ENCODE measurements at places on chromosomes 7 and 10.

DNA sequence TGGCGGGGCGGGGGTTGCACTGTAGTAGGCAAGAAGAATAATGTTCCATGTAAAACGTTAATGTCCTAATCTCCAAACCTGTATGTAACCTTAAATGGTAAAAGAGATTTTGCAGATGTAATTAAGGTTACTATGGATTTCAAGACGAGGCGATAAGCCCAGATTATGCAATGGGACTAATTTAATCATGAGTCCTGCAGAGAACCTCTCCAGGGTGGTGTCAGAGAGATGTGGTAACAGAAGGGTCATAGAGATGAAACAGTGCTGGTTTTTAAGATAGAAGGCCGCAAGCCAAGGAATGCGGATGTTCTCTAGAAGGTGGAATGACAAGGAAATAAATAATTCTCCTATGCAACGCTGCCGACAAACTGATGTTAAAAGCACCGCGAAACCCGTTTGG lies 57.1 kb downstream of the UBE3C start:
- no peak for DNase-seq

DNA sequence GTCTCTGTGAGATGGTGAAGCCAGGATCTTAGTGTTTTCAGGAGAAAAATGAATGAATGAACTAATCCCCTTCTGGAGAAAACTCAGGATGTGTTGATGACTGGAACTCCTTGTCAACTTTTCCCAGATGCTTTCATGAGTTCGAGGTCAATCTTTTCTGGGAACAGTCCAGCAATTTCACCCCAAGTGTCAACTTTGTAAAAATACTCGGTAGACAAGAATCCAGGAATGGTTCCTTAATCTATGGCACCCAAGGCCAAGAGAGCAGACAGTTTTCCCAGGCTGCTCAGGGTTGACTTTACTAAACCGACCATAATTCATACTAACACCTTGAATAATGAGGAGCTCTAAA lies 31.1 kb upstream of the LYZL1 start:
- DNase-seq: no peak

DNA sequence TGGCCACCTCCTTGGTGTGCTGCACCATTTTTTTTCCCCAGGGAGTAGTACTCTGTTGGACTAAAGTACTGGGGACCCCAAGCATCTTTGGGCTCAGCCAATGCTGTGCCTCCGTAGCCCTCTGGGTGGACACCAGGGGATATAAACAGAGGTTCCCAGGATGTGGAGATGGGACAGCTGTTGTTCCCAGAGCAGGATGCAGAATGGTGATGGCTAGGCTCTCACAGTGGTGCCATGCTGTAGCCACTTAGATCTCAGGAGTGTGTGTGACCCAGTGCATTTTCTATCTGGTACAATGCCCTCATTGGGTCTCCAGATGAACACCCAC lies 50.9 kb upstream of the SCIN start:
- no peak for DNase-seq

DNA sequence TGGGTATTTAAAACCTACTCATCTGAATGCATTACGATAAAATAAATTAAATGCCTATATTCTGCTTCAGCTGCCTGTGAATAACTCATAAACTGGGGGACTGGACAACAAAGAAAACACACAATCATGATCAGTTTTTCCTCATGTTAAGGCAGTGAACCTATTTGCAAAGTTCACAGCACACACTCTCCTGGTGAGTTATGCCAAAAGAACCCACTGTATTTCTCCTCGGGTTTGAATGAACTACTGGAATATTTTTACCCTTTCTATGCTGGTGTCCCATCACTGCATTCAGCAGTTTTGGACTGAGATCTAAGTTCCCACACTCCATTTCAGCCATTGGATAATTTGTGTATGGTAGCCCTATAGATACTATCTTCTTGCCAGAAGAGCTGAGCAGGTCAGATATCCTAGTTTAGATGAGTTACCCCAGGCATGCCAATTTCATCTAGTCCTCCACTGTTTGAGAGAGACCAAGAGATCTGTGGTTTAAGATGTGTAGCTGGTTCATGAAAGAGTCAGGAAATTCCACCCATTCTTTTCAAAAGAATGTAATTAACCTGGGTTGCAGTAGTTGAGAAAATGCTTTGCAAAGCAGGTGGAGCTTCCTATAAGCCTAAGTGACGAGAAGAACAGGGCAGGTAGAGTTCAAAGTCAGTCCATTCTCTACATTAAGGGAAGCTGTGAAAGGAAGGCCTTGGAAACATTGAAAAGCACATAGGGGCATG lies 101.7 kb downstream of the PLXDC2 start:
- no peak for DNase-seq

GRCh38 chr10:131585761-131586160 lies 274.2 kb upstream of the TCERG1L start:
- no peak for DNase-seq

DNA sequence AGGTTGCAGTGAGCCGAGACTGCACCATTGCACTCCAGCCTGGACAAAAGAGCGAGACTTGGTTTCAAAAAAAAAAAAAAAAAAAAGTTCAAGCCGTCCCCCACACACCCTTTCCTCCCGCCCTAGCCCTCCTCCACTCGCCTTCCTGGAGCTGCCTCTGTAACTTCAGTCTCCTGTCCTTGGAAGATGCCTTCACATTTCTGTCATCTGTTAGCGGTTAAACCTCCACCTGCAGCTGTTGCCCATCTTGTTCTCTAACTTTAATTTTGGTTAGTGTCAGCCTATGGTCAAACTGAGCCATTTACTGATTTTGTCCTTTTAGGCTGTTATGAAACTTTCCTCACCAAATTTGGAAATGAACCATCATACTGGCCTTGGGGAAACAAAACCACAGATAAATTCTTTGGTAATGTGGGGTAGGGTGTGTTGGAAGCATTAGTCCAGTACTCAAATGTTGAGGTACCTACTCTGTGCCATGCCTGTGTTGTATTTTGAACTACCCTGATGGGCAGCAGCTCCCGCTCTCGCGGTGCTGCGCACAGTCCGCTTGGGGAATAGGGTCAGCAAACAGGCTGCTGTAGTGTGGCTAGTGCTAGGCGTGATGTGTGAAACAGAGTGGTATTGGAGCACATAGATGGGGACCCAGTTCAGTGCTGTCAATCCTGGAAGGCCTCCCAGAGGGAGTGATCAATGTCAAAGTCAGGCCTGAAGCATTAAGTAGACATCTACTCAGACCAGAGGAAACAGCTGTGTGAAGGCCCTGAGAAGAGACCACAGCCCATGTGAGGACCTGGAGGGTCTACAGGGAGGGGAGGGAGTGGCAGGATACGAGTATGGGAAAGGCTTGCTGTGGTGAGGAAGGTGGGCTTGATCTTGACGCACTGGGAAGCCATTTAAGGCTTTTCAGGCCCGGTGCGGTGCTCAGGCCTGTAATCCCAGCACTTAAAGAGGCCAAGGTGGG lies 26.9 kb downstream of the SFXN4 start:
- no peak for DNase-seq

GRCh38 chr10:78706726-78707540 lies 361.8 kb upstream of the ZMIZ1 start:
- DNase-seq: peak; percentile 3

Measured in activated CD4-positive, alpha-beta T cell treated with anti-CD3 and anti-CD28 coated beads, Interleukin-10, Interleukin-2, amounts not matched to agents 100 ng/mL and 50 ng/mL, durations not matched to agents 16 hours and 8 hours (primary cell).